ENCODE measurements at places on chromosomes 5 and 9.

DNA sequence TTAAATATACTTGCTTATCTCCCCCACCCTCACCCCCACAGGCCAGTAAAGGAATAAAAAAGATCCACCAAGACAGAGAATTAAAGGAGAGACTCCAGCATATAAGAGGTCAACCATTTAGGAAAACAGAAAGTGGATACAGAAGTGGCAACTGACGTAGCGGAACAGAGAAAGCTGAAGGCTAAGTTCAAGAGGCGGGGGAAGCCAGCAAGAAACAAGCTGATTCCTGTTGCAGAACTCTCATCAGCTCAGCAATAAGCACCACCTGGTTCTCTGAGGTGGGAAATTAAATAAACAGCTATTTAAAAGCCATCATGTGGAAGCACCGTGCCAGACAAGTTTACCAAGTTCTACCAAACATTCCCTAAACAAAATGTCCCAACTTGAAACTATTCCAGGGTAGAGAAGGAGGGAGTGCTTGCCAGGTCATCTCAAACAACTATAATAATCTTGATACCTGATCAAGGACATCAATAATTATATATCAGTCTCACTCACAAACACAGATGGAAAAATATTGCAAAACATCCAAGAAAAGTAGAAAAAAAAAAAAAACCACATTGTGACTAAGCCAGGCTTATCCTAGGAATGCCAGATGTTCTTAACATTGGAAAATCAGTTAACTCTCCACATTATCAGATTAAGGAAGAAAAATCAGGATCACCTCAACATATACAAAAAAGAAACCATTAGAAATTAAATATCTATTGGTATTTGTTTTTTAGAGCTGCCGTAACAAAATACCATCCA is 7.3 kb upstream of the ARL15 start:
- DNase-seq: no peak

DNA sequence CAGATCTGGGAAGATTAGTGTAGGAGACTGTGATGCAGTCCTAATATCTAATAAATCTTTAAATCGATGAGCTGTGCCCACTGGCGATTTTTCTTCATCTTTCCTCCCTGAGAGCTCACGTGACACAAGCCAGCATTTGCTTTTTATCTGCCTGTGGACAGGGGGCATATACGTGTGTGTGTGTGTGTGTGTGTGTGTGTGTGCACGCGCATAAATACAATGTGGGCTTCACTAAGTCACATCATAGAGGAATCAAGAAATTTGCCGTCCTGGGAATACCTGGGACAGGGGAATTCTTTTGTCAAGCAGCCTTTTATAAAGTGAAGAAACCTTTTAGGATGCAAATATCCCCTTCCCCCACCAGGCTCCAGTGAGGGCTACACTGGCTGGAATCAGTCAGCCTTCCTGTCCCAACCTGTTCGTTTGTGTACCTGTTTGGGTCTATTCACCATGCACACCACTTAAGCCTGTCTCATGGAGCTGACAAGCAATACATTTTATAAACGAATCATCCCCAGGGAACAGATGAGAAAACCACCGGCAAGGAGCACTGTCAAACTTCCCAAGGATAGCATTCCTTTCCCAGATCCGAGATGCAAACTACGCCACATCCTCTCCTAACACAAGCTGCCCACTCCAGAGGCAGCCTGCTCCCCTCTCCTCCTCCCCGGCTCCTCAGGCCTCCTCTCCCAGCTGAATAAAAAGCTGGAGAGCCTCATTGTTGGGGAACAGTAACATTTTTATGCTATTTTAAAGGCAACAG is 2.7 kb downstream of the EPB41L4B start:
- DNase-seq: peak; percentile 54

DNA sequence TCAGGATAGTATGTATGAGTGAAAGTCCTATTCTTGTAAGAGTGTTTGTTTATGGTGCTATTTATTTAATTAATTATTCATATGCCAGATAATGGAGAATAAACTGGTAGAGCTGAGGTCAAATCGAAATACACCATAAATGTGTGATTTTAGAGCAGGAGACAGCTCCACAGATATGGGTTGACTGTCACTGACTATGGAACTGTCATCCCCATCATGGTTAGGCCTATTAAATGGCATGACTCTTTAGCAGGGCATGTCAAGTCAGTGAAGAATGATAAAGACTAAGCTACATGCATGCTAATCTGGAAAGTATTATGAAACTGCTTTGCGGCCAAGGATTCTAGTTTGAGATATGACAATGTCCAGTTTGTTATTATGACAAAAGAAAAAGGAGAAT is 658.6 kb downstream of the ISL1 start:
- no peak for DNase-seq

- DNase-seq: no peak
Observed at GRCh38 chr5:61525512-61526206, 193.6 kb downstream of the ZSWIM6 start.

DNA sequence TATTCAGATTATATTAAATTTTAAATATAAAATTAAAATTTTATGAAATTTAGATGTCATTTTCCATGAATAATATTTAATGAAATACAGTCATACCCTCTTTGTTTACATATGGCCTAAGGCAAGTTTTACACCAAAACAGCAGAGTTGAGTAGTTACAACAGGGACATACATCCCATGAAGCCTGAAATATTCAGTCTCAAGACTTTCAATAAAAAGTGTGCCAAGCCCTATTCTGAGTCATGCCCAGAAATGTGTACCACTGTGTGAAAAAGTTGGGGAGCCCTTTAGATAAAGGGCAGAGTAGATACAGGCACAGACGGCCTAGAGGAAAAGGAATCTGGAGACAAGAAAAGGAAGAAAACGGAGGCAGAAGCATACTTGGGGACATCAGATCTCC is 261.3 kb downstream of the SGCD start:
- peak; percentile 24 for DNase-seq

GRCh38 chr5:72634444-72634843 is 127.2 kb upstream of the ZNF366 start:
- peak; percentile 44 for DNase-seq

DNA sequence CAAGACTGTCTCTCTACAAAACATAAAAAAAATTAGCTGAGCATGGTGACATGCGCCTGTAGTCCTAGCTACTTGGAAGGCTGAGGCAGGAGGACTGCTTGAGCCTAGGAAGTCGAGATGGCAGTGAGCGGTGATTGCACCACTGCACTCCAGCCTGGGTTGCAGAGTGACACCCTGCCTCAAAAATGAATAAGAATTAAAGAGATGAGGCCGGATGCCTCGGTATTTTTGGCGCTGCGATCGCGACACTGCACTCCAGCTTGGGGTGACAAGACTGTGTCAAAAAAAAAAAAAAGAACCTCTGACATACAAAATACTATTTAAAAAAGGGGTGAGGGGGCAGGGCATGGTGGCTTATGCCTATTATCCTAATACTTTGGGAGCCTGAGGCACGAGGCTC is 7.3 kb downstream of the GPBP1 start:
- no peak for DNase-seq

- DNase-seq: no peak
Observed at GRCh38 chr9:95138474-95138873, 179.0 kb downstream of the FANCC start.

GRCh38 chr9:71285191-71285656 is 163.8 kb upstream of the TRPM3 start:
- DNase-seq: peak; percentile 61

- no peak for DNase-seq
Observed at GRCh38 chr5:10295619-10296326, 11.9 kb downstream of the CMBL start.

GRCh38 chr9:137150617-137151457 is 11.9 kb downstream of the GRIN1 start:
- DNase-seq: peak; percentile 34

DNA sequence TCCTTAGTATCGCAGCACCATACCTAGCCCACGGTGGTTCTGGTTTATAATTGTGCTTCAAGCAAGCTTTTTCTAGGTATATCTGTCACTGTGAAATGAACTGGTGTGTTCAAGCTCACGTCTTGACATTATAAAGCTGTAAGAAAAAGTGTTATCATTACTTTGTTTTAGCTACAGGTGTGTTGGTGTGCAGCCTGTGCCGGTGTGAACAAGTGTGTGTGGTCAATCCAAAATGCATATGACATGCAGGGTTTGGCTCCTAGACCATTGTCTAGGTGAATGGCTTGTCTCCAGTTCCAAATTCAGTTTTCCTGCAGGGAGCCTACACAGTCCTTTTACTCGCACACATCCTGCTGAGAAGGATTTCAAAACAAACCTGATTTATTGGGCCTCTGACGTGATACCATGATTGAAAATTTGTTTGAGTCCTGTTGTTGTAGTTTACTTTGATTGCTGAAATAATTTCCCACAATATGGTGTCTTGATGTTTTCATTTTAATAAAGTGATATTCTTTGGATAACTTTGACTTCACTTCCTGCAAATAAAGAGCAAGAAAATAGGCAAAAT is 3.7 kb downstream of the LSM11 start:
- no peak for DNase-seq

GRCh38 chr5:146369691-146370090 is 31.1 kb downstream of the POU4F3 start:
- DNase-seq: peak; percentile 57

- no peak for DNase-seq
Observed at GRCh38 chr9:135186248-135187164, 99.0 kb downstream of the OLFM1 start.

DNA sequence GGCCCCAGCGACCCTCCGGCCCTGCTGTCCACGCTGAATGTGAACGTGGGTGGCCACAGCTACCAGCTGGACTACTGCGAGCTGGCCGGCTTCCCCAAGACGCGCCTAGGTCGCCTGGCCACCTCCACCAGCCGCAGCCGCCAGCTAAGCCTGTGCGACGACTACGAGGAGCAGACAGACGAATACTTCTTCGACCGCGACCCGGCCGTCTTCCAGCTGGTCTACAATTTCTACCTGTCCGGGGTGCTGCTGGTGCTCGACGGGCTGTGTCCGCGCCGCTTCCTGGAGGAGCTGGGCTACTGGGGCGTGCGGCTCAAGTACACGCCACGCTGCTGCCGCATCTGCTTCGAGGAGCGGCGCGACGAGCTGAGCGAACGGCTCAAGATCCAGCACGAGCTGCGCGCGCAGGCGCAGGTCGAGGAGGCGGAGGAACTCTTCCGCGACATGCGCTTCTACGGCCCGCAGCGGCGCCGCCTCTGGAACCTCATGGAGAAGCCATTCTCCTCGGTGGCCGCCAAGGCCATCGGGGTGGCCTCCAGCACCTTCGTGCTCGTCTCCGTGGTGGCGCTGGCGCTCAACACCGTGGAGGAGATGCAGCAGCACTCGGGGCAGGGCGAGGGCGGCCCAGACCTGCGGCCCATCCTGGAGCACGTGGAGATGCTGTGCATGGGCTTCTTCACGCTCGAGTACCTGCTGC is 839 bp downstream of the KCNV2 start:
- DNase-seq: no peak

- peak; percentile 27 for DNase-seq
Observed at GRCh38 chr5:118007262-118007661, 981.1 kb downstream of the DTWD2 start.

DNA sequence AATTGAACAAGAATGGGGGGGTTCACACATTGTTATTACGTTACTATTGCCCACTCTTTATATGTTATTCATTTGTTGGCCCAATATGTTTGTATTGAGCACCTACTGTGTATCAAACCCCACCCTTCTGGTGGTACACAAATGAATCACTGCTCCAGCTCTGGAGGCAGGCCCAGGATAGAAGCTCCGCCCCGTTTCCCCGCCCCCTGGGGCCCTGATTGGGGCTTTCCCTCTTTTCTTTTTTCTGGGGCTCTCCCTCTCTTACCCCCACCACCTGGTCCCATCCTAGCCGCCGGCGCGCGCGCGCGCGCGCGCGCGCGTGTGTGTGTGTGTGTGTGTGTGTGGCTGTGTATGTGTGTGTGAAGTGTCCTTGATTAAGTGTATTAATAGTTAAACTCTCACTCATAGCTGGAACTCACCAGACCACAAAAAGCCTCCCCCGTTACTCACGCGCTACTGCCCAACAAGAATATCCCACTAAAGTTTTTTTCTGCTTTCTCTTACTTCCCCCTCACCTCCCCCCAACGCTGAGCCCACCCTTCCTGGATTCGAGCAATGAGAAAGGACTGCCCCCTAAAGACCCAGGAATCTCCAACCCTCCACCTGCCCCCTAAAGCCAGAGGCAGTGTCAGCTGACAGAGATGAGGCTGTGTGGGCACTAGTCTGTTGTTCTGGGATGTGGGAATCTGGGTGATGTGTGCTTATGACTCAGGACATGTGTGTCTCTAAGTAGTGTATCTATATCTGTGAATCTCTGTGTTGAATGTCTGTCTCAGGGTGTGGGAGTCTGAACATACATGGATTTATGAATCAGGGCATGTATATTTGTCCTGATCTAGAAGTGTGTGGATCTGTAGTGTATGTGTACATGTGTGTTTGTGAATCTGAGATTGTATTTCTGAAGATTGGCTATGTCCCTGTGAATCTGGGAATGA is 4.0 kb downstream of the CXXC5 start:
- DNase-seq: peak; percentile 94

GRCh38 chr5:173998531-173998930 is 9.6 kb downstream of the C5orf47 start:
- no peak for DNase-seq

DNA sequence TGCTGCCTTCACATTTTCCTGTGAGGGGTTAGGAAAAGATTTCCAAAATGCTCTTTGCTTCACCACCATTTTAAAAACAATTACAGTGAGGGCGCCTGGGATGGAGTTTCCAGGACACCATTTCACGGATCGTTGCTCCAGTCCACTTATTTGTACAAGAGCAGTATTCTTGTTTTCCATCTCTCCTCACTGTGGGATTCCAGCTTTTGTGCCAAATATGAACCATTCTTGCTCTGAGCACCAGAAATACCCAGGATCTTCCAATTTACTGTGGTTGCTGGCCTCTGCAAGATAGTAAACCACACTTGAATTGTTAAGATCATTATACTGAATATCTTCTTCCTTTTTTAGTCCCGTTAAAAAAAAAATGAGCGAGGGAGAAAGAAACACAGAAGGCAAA is 899.5 kb downstream of the TLE1 start:
- no peak for DNase-seq

GRCh38 chr5:147522435-147522834 is 12.6 kb upstream of the DPYSL3 start:
- peak; percentile 50 for DNase-seq

DNA sequence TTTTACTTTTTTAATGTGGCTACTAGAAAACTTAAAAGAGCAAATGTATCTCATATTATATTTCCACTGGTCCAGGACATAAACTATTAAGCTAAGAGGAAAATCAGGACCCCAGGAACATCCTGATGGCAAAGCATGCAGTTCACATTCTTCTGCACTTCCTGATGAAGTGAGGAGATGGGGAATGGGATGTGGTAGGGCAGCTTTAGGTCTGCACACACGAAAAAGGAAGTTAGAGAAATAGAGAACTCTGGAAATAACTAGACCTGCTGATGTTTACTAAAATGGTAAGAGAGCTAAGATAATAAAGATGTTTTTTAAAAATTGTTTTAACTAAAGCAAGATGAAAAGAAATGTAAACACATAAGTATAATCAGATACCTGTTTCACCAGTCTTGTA is 39.7 kb upstream of the NIPBL start:
- DNase-seq: no peak

- DNase-seq: peak; percentile 86
Observed at GRCh38 chr5:154779105-154779504, 23.9 kb downstream of the LARP1 start.

GRCh38 chr9:131500939-131501541 is 1.7 kb upstream of the POMT1 start:
- DNase-seq: peak; percentile 50

All from fibroblast of skin of back (primary cell).